NCI-H510A treated with DMSO at 0.1 percent for 48 hours (cell line): ENCODE measurements at places on chromosomes 5 and 9.

DNA sequence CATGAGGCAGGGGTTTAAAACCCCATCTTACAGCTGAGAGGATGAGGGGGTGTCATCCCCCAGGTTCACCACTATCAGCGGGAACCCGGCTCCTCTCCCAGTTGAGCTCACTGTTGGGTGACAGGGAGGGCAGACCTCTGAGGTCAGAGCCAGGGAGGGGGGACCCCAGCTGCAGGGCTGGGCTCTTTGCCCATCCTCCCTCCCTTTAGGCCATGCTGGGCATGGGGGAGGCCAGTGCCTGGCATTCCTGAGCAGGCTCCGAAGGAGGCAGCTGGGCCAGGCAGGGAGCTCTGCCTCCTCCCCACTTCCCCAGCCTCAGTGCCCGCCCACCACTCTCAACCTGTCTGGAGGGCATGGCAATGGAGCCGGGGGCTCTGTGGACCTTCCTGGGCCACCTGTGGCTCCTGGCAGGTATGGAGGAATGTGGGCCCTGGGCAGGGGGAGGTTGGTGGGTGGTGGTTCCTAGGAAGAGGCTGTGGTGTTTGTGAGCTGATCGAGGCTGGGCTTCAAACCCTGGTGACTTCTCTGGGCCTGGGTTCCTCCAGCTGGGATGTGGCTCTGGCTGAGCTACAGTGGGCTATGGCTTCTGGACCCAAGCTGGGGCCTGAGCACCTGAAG, 12.6 kb downstream of the CRB2 start:
- DNase-seq = no peak

GRCh38 chr5:1749346-1750124, 50.1 kb downstream of the MRPL36 start:
- DNase-seq = no peak

DNA sequence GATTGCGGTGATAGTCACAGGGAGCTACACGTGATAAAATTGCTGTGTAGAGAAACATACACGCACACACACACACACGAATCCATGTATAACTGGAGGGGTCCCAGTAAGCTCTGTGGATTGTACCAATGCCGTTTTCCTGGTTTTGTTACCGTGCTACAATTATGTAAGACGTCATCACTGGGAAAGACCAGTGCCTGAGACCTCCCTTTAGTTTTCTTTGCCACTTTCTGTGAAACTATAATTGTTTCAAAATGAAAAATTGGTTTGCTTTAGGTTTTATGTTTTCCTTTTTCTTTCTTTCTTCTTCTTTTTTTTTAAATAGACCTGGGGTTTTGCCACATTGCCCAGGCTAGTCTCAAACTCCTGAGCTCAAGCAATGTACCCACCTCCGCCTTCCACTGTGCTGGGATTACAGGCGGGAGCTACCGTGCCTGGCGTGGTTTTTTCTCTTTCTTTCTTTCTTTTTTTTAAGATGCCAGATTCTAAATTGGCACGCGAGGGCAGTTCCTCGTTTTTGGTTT, 21.3 kb downstream of the OR2V2 start:
- DNase-seq = no peak

GRCh38 chr5:7347377-7347776, 48.6 kb upstream of the ADCY2 start:
- DNase-seq = no peak

DNA sequence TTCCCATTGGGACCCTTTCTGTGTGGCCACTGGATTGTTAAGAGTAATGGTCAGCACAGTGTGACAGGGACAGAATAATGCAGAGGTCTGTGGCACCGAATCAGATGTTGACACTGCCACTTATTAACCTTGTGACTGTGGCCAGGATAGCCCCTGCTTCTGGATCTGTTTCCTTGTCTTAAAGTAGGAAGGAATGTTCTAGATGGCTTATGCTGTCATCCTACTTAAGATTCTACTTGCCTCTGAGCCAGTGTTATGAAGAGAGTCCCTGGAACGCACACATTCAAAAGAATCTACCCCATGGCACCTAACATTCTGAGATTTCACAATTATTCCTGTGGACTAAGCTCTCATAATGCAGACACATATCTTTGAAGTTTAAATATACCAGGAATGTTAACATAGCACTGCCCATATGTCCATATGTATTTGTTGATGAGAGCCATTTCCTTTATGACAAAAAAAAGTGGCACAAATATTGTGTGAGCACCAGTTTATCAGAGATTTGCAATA, 612.7 kb downstream of the TLR4 start:
- DNase-seq = no peak

GRCh38 chr5:76451031-76451701, 48.1 kb downstream of the IQGAP2 start:
- no peak for DNase-seq

DNA sequence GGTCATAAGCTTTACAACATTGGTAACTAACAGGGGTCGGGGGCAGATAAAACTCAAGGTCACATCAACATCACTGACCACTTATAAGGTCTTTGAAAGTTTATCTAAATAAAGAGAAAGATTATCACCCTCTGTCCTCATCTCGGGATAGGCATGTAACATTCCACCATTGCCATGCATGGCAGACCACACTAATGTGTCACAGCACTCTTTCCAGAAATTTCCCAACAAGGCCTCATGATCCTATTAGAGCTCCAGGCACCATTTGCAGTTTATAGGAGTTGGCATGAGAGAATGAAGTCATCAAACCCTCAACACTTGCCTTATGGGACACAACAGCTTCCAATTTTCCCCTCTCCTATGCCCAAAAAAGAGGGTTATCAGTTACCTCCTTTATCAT, 31.9 kb upstream of the ZNF622 start:
- no peak for DNase-seq

DNA sequence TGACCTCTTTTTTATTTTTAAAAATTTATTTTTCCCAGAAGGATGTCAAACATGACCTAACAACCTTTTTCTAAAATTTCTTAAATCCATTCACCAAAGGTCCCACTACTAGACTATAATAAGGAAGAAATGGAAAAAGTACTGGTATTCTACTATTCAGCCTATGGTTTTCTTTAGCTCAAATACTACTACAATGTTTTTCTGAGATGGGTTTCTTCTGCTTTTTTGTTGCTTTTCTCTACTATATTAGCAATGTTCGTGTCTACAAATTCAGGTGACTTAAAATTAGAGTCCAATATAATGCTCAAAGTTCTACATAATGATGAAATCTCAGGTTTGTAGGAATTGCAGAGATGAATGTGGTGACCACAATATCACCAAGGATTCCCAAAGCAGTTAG, 7.9 kb downstream of the ERP44 start:
- no peak for DNase-seq

DNA sequence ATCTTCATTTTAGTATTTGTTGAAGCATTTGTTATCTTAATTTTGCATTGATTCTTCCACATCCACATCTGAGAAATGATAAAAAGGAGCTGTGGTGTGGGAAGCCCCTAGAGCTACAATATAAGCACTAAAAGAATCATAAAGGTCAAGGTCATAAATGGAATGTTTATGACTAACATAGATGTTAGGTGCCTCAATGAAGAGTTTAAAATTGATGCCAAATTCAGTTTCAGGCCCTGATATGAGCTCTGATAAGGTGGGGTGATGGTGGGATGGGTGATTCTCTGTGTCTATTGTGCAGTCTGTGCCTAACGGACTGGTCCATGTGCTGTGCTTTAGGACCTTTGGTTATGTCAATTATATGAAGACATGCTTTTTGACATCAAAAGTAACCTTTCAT, 61.2 kb upstream of the CAMK4 start:
- no peak for DNase-seq
